ENCODE measurements at places on chromosomes 11 and 22.

GRCh38 chr11:21927628-21928027 is 265.3 kb upstream of the ANO5 start:
- no peak for DNase-seq

GRCh38 chr11:91164452-91164822 is 941.6 kb upstream of the CHORDC1 start:
- no peak for DNase-seq

- DNase-seq, result no peak
Measured at GRCh38 chr11:96899971-96900370, 510.2 kb downstream of the JRKL start.

- DNase-seq, result no peak
Measured at GRCh38 chr11:18669711-18670110, 28.9 kb upstream of the TMEM86A start.

DNA sequence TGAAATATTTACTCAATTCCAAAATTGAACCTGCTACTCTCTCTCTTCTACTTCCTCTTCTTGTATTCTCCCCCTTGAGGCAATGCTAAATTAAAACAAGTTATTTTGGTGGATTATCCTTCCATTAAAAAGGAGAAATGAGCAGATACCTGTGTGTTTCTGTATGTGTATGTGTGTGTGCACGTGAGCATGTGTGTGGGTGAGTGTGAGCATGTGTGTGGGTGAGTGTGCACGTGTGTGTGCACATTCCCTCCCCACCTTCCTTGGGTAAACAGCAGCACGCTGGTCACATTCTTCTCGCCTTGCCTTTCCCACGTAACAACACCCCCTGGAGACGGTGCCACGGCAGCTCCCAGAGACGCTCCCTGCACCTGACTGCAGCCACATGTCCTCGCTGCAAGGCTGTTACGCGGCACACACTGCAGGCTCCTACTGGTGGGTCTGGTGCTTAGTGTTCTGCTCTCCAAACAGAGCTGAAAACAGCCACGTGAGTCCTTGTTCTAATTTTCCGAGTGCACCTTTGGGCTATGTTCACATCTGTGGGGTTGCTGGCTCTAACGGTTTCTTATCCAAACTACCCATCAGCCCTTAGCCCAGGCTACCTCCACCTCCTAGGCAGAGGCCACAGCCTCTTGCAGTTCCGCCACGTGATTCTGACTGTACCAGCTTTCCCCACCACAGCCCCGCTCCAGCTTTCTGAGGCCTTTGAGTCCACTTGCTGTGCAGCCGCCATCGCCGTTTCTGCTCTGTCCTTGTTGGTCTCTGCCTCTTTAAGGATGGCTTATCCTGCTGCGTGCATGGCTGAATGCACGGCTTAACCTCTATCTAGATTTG is 123.4 kb downstream of the CTTN start:
- DNase-seq, result no peak

DNA sequence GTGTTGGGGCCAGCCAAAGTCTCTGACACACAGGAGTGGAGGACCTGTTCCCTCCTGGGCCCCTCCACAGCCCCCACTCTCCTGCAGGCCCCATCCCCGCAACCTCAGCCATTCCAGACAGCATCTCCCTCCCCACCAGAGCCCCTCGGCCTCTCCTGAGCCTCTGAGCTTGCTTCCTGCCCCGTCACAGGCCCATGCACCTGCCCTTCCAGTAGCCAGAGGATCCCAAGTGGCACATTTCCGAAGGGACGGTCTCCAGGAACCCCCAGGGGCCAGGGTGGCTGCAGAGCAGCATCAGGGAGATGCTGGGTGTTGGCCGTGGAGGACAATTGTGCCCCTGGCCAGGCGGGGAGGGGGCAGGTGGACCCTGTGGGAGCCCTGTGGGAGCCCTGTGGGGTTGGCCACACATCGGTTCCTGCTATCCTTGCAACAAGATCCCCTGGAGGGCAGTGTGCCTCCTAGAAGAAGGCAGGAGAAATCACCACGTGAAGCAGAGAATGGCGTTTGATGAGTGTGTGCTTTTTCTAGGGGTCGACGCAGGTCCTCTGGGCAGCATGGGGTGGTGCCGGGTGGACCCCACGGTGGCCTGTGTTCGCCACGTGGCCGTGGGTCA is 45.3 kb upstream of the PPARA start:
- no peak for DNase-seq

- peak; percentile 2 for DNase-seq
Measured at GRCh38 chr11:109865548-109866186, 227.5 kb upstream of the ZC3H12C start.

DNA sequence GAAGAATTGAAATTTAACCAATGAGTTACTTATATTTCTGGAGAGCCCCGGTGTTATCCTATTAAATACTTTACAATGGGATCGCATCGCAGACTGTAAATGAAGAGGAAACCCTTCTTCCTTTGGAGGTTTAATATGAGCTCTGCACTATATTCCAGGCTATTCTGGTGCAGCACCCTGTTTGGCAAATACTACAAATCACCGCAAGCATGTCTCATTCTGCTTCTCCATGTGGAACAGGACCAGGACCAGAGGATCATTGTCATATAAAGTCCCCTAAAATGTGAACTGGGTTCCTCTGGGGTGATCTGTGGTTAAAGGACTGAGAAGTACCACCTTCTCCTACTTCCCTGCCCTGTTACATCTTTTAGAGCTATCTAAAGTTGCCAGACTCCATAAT is 703.7 kb downstream of the DLG2 start:
- DNase-seq, result no peak

DNA sequence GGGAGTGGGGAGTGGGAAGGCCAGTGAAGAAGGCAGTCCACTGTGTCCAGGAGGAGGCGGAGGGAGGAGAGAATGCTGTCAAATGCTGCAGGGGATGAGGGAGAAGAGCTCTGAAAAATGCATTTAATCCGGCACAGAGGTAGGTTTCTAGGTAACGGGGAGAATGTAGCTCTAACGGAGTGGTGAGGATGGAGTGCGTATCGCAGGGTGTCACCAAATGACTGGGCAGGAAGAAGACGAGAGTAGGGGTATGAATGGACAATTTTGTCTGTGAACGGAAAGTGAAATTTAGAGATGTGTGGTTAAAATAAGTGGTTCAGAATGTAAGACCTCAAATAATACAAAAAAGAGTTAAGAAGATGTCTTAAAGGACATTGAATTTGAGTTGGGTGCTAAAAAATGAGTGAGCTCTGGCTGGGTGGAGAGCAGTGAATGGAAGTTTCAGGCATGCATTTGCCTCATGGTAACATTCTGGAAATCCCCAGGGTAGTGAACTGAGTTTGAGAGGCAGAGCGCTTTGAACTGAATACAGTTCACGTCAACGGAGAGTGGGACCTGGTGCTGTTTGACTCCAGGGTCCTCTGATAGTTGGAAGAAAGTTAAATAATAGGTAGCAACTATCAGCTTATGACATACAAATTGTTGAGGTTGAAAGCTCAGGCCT is 81.3 kb upstream of the CADM1 start:
- no peak for DNase-seq

DNA sequence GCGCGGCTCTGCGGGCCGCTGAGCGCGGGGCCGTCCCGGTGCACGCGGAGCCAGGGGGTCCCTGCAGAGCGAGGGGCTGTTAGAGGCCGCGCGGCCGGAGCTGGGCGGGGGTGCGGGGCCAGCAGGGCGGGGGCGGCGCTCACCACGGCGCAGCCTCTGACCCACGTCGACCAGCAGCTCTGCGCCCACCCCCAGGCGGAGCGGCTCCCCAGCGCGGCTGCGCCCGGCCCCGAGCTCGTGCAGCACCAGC is 385 bp upstream of the SCO2 start:
- peak; percentile 71 for DNase-seq

- no peak for DNase-seq
Measured at GRCh38 chr11:69295079-69295994, 1.4 kb downstream of the MYEOV start.

GRCh38 chr11:7353100-7353499 is 101.4 kb downstream of the SYT9 start:
- DNase-seq, result no peak

DNA sequence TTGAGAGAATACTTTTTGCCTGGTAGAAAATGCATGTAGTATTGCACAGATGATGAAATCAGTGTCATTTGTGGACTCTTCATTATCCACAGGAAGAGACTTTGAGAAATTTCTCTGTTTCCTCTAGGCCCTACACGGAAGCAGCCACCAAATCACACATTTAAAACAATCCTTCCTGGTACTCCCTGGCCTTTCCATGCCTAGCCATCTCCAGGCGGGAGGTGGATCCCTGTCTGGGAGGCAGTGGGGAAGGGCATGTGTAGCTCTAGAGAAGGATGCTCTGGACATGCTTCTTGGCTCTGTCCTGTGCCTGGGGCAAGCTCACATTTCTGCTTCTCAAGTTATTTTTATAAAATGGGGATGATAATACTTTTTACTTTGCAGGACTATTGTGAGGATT is 114.1 kb downstream of the ADAMTS15 start:
- DNase-seq, result no peak

DNA sequence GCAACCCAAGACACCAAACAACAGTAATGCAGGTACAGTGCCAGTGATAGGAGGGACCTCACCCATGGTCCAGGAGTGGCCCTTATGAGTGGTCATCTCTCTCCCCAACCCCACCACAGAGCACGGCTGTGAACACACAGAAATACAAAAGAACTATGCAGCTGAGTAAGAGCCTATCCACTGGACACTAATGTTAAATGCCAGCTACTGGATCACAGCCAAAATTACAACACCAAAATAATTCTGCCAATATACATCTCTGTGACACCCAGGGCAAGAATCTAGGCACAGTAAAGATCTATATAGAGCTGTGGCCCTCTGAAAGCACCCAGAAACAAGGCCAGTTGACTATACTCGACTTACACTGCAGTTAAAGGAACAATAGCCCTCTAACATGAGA is 22.8 kb upstream of the GPR83 start:
- no peak for DNase-seq

DNA sequence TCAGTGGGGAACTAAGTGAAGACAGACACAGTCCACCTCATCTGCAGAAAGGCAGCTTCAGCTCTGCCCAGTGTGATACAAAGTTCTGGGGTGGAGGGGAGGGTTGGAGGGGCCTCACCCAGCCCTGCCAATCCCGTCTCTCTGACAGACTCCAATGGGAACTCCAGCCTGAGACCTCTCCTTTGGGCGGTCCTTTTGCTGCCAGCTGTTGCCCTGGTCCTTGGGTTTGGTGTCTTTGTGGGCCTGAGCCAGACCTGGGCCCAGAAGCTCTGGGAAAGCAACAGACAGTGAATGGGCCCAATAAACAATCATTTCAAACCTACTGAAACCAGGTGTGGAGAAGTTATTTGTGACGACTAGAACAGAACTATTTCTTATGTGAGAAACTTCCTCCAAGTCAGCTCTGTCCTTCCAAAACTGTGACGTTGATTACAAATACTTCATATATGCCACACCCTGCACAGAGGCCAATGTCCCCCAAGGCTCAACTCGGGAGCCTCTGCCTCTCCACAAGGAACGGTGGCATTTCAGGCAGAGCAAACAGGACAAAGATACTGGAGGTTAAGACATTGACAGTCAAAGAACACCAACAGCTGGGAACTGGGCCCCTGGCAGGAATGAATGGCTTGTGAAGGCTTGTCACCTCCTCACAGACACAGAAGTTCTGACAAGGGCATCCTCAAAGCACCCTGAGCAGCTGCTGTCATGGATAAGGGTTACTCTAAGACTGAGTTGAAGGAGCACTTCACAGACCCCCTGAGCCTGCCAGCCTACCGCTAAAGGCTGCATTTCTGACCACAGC is 8.2 kb downstream of the ZP1 start:
- no peak for DNase-seq

DNA sequence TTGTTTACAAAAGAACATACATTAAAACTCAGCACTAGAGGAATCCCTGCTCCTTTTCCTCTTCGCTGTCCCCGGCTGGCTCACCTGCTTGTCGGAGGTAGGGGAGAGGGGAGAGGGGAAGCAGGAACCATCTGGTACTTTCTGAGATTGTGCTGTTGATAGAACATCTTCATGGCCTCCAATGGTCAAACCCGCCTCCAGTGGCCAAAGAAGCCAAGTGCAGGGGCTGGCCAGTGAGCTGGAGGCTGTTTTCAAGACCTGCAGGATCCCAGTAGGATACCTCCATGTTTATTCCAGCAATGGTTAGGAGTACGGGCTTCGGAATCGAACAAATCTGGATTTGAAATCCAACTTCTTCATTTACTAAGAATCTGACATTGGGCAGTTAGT is 92.6 kb downstream of the PKNOX2 start:
- DNase-seq, result no peak

- no peak for DNase-seq
Measured at GRCh38 chr22:26097840-26098239, 71.4 kb upstream of the SEZ6L start.
